Esophagus squamous epithelium (tissue), 5 donors: ENCODE measurements at places on chromosomes 11 and 22.

DNA sequence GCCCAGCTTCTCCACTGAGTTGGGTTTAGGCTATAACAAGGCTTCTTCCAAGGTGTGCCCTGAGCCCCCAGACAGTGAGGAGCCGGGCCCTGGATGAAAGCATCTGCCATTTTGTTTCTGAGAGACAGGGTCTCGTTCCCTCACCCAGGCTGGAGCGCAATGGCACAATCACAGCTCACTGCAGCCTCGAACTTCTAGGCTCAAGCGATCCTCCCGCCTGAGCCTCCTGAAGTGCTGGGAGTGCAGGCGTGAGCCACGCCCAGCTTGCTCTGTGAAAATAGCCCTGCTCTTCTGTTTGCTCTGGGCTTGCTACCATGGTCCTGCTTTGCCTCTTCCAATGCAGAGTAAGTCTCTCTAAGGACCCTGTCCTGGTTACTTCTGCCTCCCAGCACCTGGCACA is 6.7 kb downstream of the DENND6B start:
- no peak for DNase-seq

DNA sequence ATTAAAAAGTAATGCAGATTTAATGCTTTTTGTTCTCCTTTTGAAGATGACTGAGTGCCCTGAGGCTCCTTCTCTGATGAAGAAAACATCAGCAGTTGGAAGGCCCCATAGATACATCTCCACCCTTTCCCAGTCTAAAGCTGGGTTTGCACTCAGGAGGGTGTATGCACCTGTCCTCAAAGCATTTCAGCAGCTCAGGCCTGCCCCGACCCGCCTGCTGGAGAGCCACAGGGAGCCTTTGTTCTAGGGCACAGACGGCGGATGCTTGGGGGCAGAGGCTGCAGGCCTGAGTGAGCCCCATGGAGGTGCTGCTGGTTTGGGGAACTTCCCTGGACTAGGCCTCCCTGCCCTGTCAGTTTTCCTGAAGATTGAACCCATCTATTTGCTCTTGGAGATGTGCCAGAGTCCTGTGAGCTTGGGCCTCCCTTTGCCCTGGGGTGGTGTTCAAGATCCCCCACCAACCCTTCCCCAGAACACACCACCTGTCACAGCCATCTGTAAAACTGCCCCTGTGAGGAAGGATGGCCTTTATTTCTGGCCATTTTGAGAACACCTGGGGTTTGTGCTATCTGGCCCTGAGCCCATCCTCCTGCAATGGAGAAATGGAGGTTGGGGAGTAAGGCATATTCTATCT is 160.0 kb downstream of the NAV2 start:
- no peak for DNase-seq

- DNase-seq = no peak
Measured at GRCh38 chr11:127226949-127227348, 226.4 kb upstream of the KIRREL3 start.

GRCh38 chr11:85394283-85394682 is 232.9 kb downstream of the DLG2 start:
- DNase-seq = no peak

- no peak for DNase-seq
Measured at GRCh38 chr11:78698612-78699011, 123.9 kb upstream of the NARS2 start.

GRCh38 chr11:92226331-92227229 is 2.0 kb downstream of the FAT3 start:
- DNase-seq = no peak

GRCh38 chr11:74085542-74085892 is 76.6 kb upstream of the UCP3 start:
- no peak for DNase-seq

DNA sequence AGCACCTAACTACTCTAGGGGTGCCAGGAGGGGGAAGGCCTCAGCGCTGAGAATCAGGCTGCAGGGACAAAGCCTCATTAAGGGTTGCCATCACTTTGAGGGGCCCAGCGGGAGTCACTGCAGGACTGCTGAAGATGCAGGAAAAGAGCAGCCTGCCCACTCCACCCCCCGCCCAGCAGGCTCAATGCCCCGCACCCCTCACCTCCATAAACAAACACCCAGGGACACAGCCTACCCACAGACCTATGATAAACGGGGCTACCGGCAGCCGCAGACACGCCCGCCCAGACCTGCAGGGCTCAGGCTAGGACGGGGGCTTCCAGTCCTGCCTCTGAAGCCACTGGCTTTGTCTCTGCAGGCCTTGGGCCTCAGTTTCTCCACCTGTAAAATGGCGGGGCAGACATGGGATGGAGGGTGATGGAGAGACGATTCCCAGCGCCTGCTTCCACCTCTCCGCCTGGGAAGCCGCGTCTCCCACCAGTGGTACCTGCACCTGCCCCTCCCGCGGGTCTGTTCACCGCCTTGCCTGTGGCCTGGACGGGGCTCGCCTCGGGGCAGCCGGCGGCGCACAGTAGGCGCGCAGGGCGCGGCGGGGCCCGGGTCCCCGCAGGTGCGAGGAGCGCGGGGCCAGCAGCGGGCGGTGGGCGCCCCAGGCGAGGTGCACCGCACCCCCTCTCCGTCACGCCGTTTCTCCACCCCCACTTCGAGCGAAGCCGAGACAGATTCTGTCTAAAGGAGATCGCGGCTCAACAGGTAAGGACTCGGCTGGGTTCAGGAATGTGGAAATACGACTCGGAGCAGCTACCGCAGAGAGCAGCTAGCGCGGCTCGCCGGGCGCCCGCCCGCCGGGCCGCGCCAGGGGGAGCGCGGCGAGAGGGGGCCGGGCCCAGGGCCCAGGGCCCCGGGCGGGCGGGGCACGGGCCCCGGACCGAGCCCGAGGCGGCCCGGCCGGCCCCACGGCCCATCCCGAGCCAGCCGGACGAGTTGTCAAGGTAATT is 1.5 kb downstream of the WNT7B start:
- no peak for DNase-seq

GRCh38 chr11:2451336-2451735 is 6.5 kb downstream of the KCNQ1 start:
- no peak for DNase-seq

- DNase-seq = no peak
Measured at GRCh38 chr11:116310226-116310625, 462.6 kb downstream of the BUD13 start.

DNA sequence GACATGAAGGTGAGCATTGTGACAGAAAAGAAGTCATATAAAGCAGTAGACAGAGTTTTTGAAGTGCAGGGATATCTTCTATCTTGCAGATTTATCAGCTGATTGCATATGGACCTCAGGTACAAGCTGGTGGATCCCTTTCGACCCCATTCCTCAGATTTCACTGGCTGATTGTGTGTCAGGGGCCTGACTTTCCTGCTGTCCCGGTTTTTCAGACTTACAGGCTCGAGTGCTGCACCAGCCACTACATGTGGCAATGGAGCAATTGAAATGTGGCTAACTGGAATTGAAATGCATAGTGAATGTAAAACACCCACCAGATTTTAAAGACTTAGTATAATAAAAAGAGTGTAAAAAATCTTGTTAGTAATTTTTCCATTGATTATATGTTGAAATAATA is 50.3 kb downstream of the CLMP start:
- DNase-seq = no peak

GRCh38 chr11:100942016-100942415 is 187.6 kb downstream of the PGR start:
- no peak for DNase-seq

- DNase-seq = no peak
Measured at GRCh38 chr11:14519597-14519916, 629 bp downstream of the PSMA1 start.

DNA sequence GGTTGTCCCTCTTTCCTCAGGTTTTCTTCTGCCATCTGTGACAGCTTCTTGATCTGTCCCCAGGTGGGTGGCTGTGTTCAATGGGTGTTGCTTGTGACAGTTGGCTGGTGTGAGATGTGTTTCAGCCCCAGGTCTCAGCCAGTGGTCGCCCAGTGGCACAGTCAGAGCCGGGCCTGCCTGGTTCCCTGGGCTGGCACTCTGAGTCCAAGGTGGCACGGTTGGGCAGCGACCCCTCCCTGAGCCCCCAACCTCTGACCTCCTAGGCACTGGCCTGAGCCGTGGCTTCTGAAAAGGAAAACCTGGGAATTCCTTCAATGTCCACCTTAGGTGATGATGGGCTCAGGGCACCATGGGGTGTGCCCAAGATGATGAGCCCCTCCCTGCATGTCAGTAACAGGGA is 14.0 kb upstream of the PRODH start:
- DNase-seq = no peak

- DNase-seq = no peak
Measured at GRCh38 chr11:72605973-72606747, 68.1 kb downstream of the PDE2A start.

DNA sequence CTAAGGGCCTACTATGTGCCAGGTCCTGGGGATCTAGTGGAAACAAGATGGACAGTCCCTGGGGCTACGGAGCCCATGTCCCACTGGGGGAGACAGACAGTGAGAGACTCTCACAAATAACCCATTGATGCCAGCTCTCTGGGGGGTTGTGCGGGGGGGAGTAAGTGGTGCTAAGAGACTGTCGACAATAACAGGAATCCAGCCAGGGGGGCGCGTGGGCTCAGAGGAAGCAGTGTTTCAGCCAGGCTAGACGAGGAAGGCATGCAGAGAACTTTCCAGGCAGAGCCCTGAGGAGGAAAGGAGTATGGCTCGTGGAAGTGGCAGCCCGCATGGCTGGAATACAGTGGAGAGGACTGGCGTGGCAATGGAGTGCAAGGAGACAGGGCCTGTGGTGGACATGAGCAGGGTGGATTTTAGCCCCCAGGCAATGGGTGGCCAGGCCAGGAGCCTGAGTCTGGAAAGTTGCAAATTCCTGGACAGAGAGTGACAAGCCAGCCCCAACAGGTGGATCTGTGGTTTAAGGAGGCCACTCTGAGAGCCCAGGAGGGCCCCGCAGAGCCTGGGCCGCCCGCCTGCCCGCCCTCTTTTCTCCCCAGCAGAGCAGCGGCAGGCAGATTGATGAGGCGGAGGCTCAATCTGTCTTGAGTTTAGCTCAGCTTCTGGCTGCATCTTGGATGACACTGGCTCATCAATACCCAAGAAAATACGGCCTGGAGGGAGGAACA is 40.0 kb upstream of the TCF20 start:
- DNase-seq = no peak

DNA sequence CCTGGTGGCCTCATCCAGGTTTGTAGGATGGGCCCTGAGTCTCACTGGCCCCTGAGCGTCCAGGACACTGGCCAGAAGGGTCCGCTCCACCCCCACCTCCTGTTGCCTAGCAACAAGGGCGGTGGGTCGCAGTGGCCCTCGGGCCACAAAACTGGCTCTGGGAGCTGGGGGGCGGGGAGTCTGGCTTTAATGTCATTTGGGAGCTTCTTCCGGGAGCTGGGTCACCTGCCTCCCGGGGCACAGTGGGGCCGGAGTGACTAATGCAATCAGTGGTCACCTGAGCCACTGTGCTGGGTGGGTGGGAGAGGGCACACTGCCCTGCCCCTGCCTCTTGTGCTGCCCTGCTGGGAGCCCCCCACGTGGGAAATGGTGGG is 2.6 kb downstream of the TH start:
- DNase-seq = no peak

GRCh38 chr11:17646451-17647145 is 72.8 kb upstream of the MYOD1 start:
- no peak for DNase-seq

GRCh38 chr11:65868076-65868667 is 4.4 kb downstream of the EFEMP2 start:
- DNase-seq = no peak
